Suprapubic skin (tissue), 4 donors: ENCODE measurements at places on chromosomes 6 and 20. TPM values are rescaled to one million over a fixed set of nuclear protein-coding genes. Genes with fewer than 3 reads are reported as not detected.

DNA sequence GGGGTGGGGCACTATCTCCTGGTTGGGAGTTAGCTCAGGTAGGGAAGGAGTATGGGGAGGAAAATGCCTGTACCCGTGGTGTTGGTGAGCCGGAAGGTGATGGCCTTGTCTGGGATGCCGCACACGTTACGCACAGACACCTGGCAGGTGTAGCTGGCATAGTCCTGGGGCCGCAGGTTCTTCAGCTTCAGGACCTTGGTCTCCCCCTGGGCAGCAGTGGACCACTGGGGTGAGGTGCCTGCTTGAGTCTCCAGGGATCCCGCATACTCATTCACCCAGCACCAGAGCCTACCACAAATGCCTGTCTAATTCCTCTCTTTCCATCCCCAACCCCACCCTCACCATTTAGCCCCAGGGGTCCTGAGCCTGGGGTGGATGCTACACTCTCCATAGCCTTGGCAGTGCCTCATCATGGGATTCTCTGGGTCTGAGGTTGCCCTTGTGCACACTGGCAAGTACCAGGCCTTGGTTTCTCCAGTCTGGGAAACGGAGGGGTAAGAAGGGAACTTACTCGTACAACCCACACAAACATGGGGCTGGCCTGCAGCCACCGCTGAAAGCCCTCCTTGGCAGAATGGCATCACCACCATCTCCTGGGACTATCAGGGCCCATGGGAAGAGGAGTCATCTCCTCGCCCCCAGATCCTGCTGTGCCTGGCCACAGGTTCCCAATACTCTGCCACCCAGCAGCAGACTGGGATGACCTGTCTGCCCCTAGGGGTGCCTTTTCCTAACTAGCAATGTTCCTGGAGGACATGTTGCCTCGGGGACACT is 42.8 kb downstream of the MDGA1 start:
- peaks cover 5% of the 10 kb centered on the region for H3K27me3 ChIP-seq
- peak; percentile 53 for DNase-seq
- H3K4me1 ChIP-seq = peaks cover 13% of the 10 kb centered on the region
- H3K27ac ChIP-seq = no peak overlapping the region
- H3K36me3 ChIP-seq = no peaks in the 10 kb centered on the region

DNA sequence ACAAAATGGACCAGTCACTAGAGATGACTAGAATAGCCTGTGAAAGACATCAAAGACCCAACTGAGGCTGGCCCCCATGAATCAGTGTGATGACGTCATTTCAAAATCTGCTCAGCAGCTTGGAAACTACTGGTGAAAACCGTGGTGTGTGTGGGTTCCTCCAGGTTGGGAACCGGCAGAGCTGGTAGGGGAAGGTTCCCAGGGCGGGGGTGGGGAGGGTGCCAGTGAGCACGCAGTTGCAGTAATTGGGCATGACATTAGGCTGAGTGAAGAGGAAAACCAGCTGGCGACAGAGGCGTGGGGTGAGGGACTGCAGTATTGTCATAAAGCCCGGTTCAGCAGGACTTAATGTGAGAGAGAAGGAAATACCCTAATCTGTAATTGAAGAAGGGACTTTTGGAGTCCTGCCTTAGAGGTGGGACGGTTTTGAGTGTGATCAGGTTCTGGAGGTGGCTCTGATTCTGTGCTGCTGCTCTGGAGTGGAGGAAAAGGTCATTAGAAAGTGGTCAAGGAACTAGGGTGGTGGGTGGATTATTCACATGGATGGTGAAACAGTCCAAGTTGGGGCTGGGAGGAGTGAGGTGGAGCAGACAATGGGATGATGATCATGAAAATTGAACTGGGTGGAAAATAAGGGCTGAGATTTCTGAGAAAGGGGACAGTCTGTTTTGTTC is 52.0 kb upstream of the MTHFD1L start:
- H3K27me3 ChIP-seq = no peaks in the 10 kb centered on the region
- DNase-seq = no peak
- H3K4me1 ChIP-seq = peaks cover 24% of the 10 kb centered on the region
- H3K4me3 ChIP-seq = no peak overlapping the region

Gene PNPLA1
- 40.3 TPM for total RNA-seq

DNA sequence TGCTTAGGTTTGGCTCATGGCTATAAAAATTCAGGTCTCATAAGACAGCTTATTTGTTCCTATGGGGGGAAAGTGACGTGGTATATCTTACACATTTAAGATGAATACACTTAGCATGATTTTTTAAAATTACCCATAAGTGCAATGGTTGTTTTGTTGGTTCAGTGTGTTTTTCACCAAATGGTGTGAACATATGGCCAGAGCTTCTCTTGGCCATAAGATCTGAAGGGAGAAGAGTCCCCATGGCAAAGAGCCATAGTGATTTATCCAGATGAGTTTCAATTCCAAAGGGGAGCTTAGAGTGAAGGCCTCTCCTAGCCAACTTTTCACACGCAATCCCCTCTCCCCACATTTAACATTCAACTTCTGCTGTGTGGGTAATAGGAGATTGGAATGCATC is 107.6 kb downstream of the TMEM242 start:
- no peak overlapping the region for H3K4me3 ChIP-seq
- H3K36me3 ChIP-seq = no peaks in the 10 kb centered on the region
- no peak overlapping the region for H3K27ac ChIP-seq

Gene ME1
- 12.8 TPM for total RNA-seq

Gene ZNF512B
- 26.5 TPM for total RNA-seq

DNA sequence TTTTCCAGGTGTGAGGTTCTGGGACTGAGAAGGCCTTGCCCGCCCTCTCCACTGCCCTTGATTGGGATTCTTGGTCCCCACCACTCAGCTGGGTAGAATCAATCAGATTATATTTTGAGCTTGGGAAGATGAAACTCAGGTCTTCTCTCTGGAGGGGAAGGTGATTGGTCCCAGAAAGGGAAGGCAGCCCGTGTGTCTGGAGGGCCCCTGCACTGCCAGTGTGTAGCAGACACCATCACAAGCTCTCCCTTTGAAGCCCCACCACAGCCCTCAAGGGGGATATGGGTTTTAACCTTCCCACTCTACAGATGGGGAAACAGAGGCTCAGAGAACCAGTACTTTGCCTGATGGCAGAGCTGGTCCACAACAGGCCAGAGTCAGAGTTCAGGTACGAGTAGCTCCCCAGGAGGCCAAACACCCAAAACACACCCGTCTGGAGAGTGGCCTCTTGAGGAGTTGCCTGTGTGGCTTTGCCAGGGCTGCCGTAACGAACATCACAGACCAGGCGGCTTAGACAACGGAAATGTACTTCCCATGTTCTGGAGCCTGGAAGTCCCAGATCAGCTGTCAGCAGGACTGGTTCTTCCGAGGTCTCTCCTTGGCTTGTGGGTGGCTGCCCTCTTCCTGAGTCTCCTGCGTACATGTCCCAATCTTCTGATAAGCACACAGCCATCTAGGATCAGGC is 205.6 kb downstream of the SYNDIG1 start:
- H3K4me1 ChIP-seq = no peaks in the 10 kb centered on the region
- H3K27me3 ChIP-seq = no peaks in the 10 kb centered on the region
- no peaks in the 10 kb centered on the region for H3K36me3 ChIP-seq

Gene PBOV1
- not detected for total RNA-seq

Gene TFAP2B
- total RNA-seq = 9.0 TPM

DNA sequence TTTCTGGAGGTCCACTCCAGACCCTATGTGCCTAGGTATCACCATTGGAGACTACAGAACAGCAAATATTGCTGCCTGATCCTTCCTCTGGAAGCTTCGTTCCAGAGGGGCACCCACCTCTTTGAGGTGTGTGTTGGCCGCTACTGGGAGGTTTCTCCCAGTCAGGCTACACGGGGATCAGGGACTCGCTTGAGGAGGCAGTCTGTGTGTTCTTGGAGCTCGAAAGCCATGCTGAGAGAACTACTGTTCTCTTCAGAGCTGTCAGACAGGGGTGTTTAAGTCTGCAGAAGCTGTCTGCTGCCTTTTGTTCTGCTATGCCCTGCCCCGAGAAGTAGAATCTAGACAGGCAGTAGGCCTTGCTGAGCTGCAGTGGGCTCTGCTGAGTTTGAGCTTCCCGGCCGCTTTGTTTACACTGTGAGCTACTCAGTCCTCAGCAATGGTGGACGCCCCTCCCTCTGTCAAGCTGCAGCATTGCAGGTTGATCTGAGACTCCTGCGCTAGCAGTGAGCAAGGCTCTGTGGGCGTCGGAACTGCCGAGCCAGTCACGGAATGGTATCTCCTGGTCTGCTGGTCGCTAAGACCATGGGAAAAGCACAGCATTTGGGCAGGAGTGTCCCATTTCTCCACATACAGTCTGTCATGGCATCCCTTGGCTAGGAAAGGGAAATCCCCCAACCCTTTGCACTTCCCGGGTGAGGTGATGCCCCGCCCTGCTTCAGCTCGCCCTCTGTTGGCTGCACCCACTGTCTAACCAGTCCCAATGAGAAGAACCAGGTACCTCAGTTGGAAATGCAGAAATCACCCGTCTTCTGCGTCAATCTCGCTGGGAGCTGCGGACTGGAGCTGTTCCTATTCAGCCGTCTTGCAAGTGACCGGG is 32.5 kb upstream of the ASCC3 start:
- H3K27ac ChIP-seq = no peak overlapping the region
- no peak overlapping the region for H3K4me3 ChIP-seq
- H3K27me3 ChIP-seq = no peaks in the 10 kb centered on the region
- H3K36me3 ChIP-seq = no peaks in the 10 kb centered on the region
- no peaks in the 10 kb centered on the region for H3K4me1 ChIP-seq

GRCh38 chr6:145036236-145036635 is 699.1 kb downstream of the EPM2A start:
- no peak overlapping the region for H3K27ac ChIP-seq
- no peaks in the 10 kb centered on the region for H3K36me3 ChIP-seq
- H3K27me3 ChIP-seq = no peaks in the 10 kb centered on the region
- H3K4me3 ChIP-seq = no peak overlapping the region

DNA sequence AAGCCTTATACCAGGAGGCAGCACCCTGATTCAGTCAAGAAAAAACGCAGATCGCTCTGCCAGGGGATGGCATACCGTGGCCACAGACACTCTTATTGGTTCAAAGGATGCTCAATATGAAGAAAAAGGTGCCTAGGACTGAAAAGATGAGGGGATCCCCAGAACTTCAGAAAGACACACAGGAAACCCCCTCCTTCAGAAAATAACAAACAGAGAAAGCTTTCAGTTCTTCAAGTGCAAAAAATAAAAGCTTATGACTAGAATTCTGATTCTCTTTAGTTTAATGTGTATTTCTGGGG is 17.7 kb upstream of the MYB start:
- no peak overlapping the region for H3K27ac ChIP-seq
- H3K4me3 ChIP-seq = no peak overlapping the region
- no peak for DNase-seq
- H3K27me3 ChIP-seq = peaks cover 3% of the 10 kb centered on the region
- H3K36me3 ChIP-seq = no peaks in the 10 kb centered on the region
- no peaks in the 10 kb centered on the region for H3K4me1 ChIP-seq

- H3K36me3 ChIP-seq = no peaks in the 10 kb centered on the region
- peaks cover 14% of the 10 kb centered on the region for H3K4me1 ChIP-seq
- no peak for DNase-seq
- H3K27me3 ChIP-seq = no peaks in the 10 kb centered on the region
- peak within 1 kb of the TSS; percentile 42 for H3K4me3 ChIP-seq
- no peak within 1 kb of the TSS for H3K27ac ChIP-seq
These were observed at the start of gene PRSS35 for GRCh38 chr6:83511901-83512681. TSS of gene PRSS35 (plus strand) at chr6:83512534. CDS start at chr6:83523442, 10,908 bp downstream.

- H3K36me3 ChIP-seq = no peaks in the 10 kb centered on the region
- no peak overlapping the region for H3K4me3 ChIP-seq
- DNase-seq = no peak
- no peaks in the 10 kb centered on the region for H3K4me1 ChIP-seq
- H3K27me3 ChIP-seq = no peaks in the 10 kb centered on the region
These were observed 36.4 kb upstream of the RPN2 start for GRCh38 chr20:37142708-37143107.
